Activated CD8-positive, alpha-beta memory T cell treated with anti-CD3 and anti-CD28 coated beads for 1 hour (primary cell): ENCODE measurements at places on chromosomes 2 and 18.

GRCh38 chr2:65277791-65278483 lies 50.3 kb downstream of the ACTR2 start:
- no peak for DNase-seq

DNA sequence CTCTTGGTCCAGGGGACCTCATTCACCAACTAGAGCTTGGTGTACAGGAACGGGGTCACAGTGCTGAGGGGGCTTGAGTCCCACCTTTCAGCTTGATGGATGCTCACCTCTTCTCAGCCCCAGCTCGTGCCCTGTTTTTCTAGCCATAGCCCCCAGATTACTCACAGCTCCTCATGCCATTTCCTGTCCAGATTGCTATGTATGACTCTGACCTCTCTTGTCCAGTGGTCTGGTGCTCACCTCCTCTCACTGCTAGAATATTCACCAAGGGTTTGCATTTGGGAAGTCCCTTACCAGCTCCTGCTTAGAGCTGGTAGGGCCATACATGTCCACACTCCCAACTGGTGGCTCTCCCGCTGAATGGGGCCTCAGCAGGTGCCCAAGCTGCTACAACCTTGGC lies 5.9 kb downstream of the LBX2 start:
- DNase-seq, result no peak

- no peak for DNase-seq
Observed at GRCh38 chr2:23900541-23901322, 26.2 kb downstream of the ATAD2B start.

DNA sequence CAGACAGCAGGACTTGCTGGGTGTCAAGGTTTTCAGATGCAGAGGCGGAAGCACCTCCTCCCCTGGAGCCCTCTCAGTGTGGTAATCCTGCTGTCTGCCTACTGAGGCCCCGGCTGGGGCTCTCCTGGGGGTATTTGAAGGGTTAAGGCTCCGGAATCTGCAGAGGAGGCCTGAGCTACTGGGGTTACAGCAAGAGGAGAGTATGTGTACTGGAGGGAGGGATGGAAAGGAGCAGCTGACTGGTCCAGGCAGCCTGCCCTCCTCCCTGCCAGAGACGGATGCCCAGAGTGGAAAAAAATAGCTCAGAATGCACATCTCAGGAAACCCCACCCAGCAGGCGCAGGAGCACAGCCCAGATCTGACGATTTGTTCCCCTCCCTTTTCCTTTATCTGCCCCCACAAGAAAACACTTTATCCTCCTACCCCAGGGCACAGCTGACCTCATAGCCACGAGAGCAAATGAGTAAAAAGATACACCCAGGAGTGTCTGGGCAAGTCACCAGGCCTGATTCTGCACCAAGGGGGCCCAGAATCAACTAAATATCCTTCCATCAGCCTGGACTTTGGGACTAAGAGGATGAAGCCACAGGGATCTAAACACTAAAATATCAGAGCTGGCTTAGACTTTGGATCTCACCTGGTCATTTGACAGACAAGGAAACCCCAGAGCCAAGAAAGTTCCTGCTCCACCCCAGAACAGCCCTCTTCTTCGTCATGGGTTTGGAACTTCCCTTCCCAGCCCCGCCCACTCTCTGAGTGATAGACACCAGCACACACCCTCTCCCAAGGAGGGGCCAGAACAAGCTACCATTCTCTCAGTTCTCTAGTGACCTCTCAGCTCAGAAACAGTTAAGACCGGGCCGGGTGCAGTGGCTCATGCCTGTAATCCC lies 5.5 kb downstream of the TMBIM1 start:
- DNase-seq, result peak; percentile 61

GRCh38 chr18:55504808-55505207 lies 83.2 kb downstream of the TCF4 start:
- no peak for DNase-seq

DNA sequence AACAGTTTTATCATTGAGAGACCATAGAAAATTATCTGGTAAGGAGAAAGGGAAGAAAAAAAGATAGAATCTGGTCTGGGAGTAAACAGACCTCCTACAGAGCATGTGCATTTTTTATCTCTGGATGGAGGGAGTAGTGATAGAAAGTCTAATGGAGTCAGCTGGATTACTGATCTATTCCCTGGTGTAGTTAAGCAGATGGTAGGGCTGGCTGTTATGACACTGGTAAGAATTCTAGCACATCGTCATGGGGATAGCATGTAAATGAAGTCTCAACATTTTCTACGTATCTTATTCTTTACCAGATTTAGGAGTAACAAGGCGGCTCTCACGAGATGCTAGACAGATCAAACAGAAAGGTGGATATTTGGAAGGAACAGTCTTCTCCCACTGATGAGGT lies 407.4 kb downstream of the NRXN1 start:
- DNase-seq, result no peak

DNA sequence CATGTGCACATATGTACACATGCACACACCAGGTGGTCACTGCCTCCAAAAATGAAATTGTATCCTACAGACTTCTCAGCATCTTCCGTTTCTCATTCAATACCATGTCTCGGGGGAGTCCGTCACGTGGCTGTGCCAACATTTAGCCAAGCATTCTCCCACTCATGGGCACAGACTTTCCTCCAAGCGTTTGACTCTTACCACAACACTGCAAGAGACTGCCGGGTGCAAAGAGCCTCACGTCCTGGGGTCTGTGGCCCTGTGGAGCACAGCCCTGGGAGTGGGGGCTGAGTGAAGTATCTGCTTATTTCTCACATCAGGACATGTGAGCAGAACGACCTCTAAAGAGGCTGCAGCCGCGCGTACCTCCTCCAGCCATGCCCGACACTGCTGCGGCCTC lies 28.0 kb downstream of the HDAC4 start:
- no peak for DNase-seq

DNA sequence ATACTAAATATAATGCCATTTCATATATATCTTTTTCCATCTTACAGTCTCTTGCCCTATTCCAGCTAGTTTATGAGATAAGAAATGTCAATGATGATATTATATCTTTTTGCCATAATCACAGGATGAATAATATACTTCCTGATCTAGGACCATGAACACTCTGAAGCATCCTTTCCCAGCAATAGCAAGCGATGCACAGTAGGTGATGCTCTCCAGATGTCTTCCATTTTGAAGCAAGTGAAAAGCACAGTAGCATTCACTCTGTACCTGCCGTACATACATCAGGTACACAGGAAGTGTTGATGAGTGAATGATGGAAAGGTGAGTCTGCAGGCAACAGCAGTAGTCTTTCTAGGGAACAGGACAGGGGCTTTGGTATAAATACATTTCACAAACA lies 8.6 kb upstream of the SULT1C4 start:
- DNase-seq, result no peak

DNA sequence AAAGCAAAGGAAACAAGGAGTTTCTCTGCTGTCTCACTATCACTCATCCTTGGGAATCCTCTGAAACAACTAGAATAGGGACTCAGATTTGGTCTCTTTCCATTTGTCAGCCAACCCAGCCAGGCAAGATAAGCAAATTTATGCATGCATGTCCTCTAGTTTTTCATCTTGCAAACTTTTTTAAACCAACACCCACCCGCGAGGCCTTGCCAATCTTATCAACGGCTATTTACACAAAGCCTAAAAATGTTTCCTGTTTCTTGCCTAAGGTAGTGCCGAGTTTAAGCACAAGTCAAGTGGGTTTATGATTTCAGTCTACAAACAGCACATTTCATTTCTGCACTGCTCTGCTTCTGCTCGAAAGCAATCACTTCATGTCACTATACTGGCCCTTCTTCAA lies 240.9 kb downstream of the STK39 start:
- no peak for DNase-seq

GRCh38 chr2:157291018-157291417 lies 33.5 kb downstream of the GALNT5 start:
- no peak for DNase-seq

- DNase-seq, result peak; percentile 84
Observed at GRCh38 chr2:241443486-241444223, 64.7 kb downstream of the STK25 start.
